ENCODE measurements at places on chromosomes 7 and 10. TPM values are rescaled to one million over a fixed set of nuclear protein-coding genes. Genes with fewer than 3 reads are reported as not detected.

The POLR2J3 gene
- 32.7 TPM for polyA plus RNA-seq

The PRR15 gene
- 179 TPM for polyA plus RNA-seq

The AEBP1 gene
- polyA plus RNA-seq: 1.3 TPM

The SH2B2 gene
- 0.67 TPM for polyA plus RNA-seq

The ABCC2 gene
- 29.5 TPM for polyA plus RNA-seq

The FAM185A gene
- 6.0 TPM for polyA plus RNA-seq

The TMEM130 gene
- not detected for polyA plus RNA-seq

The SNCG gene
- 4.0 TPM for polyA plus RNA-seq

The PLA2G12B gene
- 73.9 TPM for polyA plus RNA-seq

- DNase-seq: no peak
Measured at GRCh38 chr10:96752375-96752774, 32.1 kb upstream of the PIK3AP1 start.

- peak; percentile 89 for DNase-seq
Measured at GRCh38 chr10:78047314-78047891, 13.7 kb downstream of the RPS24 start.

GRCh38 chr10:44906486-44906885 lies 4.7 kb upstream of the TMEM72 start:
- no peak for DNase-seq

- no peak for DNase-seq
Measured at GRCh38 chr7:47685712-47686376, 103.9 kb upstream of the TNS3 start.

GRCh38 chr7:152752200-152752912 lies 7.2 kb upstream of the ACTR3B start:
- DNase-seq: no peak

GRCh38 chr7:106463851-106464611 lies 179.2 kb upstream of the NAMPT start:
- no peak for DNase-seq

DNA sequence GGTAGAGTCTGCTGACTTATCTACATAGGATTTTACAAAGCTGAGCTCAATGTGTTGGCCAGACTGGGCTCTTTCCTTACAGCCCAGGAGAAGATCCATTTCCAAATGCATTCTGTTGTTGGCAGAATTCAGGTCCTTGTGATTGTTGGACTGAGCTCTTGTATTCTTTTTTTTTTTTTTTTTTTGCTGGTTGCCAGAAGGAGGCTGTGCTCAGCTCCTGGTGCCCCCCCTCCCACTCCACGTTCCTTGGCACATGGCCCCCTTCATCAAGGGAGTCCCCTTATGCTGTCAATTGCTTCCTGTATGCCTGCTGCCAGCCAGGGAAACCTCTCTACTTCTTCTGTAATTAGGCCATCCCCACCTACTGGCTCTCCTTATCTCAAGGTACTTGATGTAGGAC lies 518.1 kb upstream of the AKR1E2 start:
- DNase-seq: no peak

DNA sequence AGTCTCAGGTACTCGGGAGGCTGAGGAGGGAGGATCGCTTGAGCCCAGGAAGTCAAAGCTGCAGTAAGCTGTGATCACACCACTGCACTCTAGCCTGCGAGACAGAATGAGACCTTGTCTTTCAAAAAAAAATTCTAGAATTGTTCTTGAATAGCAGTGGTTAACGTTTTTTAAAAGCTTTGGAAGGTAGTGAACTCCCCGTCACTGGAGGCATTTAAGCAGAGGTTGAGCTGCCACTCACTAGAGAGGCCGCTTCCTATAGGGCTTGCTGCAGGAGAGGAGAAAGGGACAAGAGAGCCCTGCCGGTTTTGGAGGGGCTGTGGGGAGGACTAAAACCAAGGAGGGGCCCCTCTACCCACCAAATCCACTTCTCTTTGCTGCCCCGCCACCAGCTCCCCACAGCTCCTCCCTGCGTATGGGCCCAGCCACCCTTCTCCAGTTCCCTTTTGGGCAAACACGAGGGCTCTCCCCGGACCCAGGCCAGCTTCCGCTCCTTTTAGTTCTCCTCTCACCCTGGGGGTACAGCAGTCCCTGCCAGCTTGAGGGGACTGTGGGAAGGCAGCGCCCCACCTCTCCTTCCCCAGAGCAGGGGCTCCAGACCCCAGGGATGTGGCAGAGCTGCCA lies 86.9 kb upstream of the GTF2I start:
- no peak for DNase-seq

- peak; percentile 96 for DNase-seq
Measured at GRCh38 chr10:71638064-71638821, 81.3 kb downstream of the C10orf105 start.

GRCh38 chr7:22043367-22043766 lies 97.7 kb upstream of the CDCA7L start:
- DNase-seq: no peak

GRCh38 chr10:52517012-52517411 lies 202.9 kb downstream of the DKK1 start:
- DNase-seq: no peak

- no peak for DNase-seq
Measured at GRCh38 chr7:4394736-4395135, 287.4 kb upstream of the FOXK1 start.

GRCh38 chr10:107444443-107444842 lies 279.9 kb upstream of the SORCS1 start:
- no peak for DNase-seq

DNA sequence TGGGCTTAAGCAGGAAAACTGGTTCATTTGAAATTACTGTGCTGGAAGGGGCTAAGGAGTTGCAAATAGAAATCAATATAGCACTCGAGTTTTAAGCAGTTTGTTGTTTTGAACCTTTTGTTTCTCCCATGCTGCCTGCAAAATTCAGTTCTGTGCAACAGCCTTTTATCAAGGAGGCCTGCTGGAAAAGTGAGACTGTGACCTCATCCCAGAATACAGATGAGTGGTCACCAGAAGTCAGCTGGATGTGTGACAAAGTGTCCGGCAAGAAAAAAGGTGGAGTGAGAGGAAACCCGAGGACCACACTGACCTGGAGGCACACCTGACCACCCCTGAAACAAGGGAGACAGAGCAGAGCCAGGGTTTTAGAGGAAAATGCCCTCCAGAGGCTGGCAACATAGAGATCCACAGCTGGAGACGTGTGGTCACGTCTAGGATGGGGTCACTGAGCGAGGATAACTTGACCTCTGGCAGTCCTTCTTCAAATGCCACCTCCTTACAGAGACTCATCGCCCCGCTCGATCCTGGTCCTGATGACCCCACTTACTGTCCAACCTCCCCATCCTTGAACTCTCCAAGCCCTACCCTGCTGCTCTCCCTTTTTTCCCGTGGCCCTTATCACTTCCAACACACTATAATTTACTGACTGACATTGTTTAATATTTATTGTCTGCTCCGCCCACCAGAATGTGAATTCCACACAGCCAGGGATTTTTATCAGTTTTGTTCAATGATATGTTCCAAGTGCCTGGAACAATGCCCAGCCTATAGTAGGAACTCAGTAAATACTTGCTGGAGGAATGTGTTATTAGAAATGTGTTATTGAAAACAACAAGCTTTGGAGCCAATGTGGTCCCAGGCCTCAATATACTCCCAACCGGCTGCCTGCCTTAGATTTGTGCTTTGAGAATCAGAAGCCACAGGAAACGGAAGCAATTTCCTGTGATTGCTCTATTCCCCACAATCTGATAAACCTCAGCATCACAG lies 243.8 kb downstream of the GLI3 start:
- DNase-seq: no peak

- DNase-seq: no peak
Measured at GRCh38 chr10:1200866-1201807, 145.0 kb downstream of the WDR37 start.

- no peak for DNase-seq
Measured at GRCh38 chr10:111204838-111205237, 128.0 kb downstream of the ADRA2A start.

DNA sequence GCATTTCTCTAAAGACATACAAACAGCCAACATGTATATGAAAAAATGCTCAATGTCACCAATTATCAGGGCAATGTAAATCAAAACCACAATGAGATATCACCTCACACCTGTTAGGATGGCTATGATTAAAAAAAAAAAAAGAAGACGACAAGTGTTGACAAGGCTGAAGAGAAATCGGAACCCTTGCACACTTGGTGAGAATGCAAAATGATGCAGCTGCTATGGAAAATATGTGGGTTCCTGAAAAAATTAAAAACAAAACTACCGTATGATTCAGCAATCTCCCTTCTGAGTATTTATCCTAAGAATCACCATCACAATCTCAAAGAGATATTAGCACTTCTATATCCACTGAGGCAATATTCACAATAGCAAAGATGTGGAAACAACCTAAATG lies 11.3 kb downstream of the LMBR1 start:
- no peak for DNase-seq

DNA sequence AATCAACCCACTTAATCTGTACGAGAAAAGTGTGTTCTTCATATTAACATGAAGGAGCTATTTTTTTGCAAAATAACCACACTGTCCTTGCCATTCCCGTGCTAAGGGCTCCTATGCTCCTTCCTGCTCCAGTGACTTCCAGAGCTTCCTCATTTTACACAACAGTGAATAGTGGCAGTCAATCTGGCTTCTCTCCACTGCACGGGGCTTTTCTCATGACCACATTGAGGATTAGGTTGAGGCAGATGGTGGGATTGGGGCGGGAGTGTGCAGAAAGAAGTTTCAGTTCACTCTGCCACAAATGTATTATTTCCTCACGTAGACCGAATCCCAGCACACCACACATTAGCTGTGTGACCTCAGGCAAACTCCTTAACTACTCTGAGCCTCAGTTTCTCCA lies 235.1 kb downstream of the ARHGAP12 start:
- no peak for DNase-seq

DNA sequence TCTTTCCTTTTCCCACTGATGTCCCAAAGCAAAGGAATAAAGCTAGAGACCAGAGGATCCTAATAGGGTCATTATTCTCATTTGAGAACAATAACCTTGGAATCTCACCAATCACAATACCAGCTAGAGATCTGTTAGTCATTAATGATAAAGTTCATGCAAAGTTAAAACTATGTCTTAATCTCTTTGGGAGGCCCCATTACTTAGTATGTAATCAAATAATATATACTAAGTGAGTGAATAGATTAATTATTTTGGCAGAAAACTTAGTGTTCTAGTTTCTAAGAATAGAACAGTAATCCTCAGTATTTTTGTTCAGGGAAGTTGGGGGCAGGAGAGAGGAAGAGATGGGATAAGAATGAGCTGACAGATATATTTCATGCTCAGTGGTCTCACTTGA lies 227.2 kb downstream of the MTERF1 start:
- DNase-seq: no peak

DNA sequence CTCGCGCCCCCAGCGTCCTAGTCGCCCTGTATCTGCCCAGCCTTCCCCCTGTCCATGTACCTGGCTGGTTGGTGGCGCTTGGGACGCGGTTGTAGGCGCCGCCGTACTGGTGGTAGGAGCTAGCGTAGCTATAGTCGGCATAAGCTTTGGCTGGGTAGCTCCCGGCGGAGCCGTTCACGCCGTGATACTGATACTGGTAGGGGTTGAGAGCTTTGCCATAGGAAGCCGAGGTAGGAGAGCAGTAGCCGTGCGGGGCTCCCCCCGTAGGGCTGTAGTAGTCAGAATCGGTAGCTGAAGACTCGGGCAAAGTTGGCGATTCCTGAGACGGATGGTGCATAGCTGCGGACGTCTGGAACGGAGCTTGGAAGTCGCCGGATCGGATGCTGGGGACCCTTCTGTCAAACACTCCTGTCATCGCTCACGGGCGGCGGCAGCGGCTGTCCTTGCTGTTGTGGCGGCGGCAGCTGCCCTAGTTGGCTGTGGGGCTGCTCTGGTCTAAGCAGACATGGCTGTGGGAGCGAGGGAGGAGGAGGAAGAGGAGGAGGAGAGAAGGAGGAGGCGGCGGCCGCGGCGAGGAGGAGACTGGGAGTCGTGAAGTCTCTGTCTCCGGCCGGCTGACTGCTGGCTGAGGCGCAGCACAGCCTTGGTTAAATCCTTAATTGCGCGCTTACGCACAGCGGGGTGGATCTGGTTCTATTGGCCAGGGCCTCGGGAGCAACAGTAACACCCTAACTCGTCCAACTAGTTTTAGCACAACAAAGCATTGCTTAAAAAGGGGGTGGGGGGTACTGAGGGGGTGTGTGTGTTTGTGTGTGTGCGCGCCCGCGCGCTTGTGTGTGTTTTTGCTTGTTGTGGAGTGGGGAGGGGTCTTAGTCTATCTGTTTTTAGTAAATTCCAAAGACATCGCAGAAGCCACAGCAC lies at the start of gene DLX5:
Gene DLX5 (minus strand): TSS at position 623 of the 921 bp plus-strand sequence. CDS start 208 bp downstream, at position 415.
- no peak for DNase-seq

DNA sequence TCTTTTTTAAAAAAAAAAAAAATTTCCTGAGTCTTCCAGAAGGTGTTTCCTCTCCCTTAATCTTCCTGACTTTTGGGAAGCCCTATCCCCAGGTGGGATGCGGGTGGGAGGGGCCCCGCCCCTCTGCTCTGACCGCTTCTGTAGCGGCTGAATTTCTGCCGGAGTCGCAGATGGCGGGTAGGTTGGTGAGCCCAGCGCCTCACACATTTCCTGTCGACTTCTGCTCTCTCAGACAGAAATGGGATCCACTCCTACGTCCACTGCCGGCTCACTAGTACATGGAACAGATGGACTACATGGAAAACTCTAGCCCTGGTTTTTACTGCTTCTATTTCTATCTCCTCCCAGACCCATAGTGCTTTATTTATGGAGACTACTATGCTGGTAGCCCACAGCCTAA lies 90.9 kb downstream of the NEUROD6 start:
- no peak for DNase-seq

DNA sequence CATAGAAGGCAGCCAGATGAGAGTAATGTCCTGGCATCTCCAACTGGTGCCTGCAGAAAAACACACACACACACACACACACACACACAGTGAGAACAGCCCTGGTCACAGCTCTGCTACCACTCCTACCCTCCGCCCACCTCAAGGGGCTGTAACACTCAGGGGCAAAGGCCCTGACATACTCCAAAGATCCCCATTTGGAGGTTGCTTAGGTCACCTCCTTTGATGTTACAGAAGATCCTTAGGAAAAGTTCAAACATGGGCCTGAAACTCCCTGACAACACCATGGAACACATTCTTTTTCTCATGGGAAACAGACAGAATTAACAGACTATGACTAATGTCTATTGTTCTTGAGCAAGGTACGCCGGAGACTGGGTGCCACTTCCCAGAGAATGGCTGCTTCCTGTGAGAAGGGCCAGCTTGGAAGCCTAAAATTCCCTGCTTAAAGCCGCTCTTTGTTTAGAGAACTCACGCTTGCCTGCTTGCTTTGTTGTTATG lies 27.7 kb downstream of the DENND11 start:
- no peak for DNase-seq

DNA sequence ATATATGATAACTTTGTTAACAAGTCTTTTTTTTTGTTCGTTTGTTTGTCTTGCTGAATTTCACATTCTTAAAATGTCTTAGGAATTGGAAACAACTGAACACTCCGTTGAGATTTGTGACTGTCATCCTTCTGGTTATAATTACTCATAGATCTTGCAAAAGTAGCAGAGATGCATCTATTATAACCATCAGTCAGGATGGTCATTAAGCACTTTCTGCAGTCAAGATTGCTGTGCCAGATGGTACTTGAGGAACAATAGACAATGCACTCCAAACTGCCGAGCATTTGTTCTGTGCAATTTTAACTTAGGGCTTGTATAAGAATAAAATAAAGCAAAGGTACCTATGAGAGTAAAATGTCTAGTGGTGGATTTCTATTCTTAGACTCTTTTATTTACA lies 710.1 kb upstream of the KCND2 start:
- no peak for DNase-seq

- no peak for DNase-seq
Measured at GRCh38 chr7:35038354-35038753, 1.1 kb upstream of the DPY19L1 start.
